ENCODE measurements at places on chromosomes 1 and 21.

DNA sequence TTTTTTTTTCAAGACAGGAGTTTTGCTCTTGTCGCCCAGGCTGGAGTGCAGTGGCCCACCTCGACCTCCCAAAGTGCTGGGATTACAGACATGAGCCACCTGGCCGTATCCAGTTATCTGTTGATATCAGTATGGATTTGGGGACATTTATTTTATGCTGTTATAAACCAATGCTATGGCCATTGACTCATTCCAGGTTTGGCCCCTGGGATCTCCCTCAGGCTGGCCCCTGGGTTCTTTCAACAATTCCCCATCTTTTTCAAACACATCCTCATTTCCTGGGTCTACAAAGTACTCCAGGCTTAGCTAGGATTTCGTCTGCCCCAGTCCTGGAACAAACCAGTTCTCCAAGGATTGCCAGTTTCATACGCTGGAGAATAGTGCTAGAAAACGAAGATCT is 44.1 kb downstream of the WDR4 start:
- DNase-seq: no peak

DNA sequence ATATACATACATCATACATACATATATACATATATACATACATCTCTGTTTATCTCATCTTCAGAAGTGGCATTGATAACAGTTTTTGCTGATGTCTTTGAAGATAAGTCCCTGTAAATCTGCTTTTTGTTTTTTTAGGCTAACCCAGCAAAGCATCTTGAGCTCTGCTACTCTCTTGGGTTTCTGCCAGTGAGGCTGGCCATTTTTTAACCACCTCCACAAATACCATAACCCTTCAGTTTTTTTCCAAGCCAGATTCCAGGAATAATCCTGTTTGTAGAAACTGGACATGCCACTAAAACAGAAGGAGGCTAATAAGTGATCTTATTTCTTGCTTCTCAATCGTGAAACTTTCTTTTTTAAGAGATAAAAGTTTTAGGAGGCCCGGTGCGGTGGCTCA is 21.6 kb downstream of the SDHC start:
- no peak for DNase-seq

- DNase-seq: peak; percentile 91
Observed at GRCh38 chr1:206503591-206504362, 3.6 kb upstream of the RASSF5 start.

DNA sequence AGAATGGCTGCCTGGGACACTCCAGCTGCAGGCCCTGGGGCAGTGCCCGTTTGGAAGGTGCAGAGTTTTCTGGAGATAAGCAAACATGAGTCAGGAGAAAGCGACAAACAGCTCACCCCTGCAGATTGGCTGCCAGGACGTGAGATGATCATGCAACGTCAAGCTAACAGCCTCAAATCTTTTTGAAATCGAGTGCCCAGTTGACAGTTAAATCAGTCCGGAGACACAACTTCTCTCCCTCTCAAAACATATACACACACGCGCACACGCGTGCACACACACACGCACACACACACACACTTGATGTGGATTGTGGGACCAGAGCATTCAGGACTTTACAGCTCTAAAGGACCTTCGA is 49.4 kb downstream of the TENT5C start:
- DNase-seq: peak; percentile 34

GRCh38 chr1:147769106-147769505 is 8.7 kb upstream of the GJA5 start:
- no peak for DNase-seq

DNA sequence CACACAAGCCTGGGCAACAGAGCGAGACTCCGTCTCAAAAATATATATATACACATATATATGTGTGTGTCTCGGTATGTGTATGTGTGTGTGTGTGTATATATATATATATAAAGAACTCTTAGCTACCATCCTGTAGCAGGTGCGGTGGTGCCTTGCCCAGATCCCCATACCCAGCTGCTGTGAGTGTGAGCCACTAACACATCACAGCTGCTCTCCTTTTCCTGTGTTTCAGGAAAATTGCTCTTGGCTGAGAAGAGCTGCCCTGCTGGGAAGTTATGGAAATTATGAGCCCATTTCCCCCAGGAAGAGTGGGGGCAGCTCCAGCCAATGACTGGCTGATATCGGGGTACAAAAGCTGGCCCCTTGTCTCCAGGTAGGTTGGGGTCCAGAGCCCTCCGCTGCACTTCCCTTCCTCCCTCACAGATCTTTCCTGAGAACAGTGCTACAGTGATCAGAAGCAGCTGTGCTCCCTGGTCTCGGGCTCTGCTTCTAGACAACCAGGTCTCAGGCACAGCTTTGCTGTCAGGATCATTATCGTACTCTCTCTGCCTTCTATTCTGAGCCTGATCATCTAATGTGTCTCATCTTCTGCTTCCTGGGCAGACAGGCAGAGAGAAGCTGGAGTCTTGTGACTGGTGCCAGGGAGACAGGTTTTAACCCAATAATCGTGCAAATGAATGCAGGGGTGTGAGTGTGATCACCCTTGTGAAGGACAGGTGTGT is 109.6 kb upstream of the ZNF678 start:
- DNase-seq: no peak

GRCh38 chr1:153001382-153001781 is at the start of gene SPRR3:
Gene SPRR3, plus strand, starts transcription at chr1:153001749. Its CDS starts 1,272 bp downstream, at chr1:153003021.
- DNase-seq: no peak

DNA sequence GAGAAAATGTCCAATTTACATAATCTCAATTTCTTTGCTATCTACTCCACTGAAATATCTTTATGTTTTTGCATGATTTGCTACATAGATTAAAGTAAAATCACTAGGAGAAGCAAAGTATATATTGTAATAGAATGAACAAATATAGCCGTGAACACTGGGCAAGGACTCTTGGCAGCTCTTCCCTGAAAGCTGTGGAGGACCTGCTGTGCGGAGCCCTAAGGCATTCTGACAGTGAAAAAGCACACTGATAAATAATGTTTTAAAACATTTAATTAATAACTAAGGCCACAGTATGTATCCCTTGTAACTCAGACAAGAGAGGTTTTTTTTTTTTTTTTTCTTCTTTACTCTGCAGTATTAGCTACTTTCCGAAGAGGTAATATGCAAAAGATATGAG is 256.1 kb upstream of the DPYD start:
- no peak for DNase-seq
